ENCODE measurements at places on chromosomes 11 and 22.

DNA sequence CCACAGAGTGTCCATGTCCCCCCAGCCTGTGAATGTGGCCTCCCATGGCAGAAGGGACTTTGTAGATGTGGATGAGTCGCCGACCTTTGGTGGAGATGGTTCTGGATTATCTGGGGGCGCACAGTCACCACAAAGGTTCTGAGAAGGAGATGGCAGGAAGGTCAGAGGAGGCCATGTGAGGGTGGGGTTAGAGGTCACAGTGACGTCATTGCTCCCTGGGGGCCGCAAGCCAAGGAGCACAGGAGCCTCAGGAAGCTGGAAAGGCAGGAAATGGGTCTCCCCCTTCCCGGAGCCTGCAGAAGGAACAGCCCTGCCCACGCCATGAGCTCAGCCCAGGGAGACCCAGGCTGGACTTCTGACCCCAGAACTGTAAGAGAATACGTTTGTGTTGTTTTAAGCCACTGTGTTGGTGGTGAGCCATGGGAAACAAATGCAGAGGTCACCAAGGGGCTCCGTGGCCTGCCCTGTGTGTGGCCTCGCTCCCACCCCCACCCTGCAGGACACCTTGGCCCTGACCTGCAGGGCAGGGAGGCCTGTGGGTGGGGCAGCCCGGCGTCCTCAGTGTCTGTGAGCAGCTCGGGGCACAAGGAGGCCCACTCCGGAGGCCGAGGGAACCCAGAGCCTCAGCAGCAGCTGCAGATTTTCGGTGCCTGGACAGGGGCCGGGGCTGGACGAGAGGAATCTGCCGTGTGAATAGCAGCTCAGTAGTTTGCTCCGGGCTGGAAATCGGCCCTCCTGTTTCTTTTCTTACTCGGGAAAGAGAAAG is 32.1 kb downstream of the GRAMD4 start:
- DNase-seq, result no peak

- DNase-seq, result peak; percentile 31
Measured at GRCh38 chr11:112280268-112281126, 19.8 kb upstream of the PLET1 start.

DNA sequence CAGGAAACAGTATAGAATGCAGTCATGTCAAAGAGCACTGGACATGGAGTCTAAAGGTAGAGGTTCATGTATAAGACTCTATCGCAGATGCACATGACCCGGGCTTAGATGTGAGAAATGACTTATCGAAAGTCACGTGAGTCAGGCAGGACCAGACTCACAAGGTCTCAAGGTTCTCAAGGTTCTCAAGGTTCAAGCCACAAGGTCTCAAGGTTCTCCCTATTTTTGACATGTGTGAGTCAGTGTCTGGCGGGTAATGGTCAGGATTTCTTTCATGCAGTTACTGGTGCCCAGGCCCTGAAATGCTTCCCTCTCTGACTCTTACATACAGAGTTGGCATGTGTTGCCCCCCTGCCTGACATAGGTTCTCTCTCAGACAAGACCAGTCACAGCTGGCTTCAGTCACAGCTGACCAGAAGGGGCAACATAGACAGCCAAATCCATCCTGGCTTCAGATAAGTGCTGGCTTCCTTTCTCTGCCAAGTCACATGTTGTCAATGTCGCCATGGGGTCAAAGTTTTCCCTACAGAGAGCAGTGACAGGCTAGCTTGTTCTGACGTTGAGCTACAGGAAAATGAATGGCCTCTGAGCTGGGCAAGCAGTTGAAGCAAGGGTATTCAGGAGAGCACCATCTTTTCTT is 10.1 kb downstream of the CSRP3 start:
- no peak for DNase-seq

DNA sequence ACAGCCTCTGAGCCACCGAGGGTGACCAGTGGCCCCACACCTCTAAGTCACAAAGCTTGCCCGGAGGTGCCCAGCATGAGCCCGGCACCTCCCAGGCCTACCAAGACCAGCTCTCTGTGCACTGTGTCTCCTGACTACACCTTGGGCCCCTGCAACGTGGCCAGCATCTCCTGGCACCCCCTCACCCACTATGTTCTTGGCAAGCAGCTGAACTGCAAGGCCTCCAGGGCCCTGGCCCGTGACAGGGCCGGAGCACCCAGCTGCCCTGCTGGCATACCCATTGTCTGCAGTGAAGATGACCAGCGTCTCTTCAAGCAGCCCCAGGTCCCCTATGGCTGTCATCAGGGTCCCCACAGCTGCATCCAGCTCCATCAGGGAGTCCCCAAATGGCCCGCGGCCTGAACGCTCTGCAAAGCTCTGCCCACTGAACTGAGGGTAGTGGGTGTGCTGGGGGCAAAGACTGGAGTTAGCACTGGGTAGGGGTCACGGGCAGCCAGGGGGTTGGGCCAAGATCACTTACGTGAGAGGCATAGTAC is 1.6 kb downstream of the ARSA start:
- DNase-seq, result no peak

DNA sequence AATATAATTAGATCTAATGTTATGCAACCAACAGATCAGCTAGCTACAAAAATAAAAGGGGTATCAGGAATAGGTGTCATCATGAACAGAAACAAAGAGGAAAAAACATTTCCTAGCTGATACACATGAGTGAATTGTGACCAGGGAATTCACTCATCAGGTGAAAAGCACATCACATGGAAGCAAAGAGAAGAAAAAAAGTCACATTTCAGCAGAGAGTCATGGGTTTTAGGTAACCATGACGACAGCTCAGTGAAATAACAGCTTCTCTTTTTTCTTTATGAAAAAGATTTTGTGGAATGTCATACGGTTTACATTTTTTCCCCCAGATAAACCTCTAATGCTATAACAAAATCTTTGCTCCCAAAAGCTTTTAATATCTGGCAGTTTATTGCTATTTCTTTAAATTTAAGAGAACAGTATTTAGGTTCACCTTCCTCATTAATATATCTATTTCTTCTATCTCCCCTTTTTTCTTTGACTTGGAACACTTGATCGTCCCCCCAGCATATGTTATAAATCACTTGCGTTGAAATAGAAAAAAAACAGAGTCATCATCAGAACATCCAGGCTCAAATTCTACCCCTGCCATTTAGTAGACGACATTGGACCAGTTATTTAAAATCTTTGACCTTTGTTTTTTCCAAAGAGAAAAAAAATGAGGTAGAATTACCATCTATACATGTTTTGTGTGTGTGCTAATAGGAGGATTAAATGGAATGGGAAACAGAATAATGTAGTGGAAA is 5.3 kb downstream of the TYR start:
- DNase-seq, result no peak
